Activated CD4-positive, alpha-beta T cell treated with anti-CD3 and anti-CD28 coated beads for 24 hours (primary cell): ENCODE measurements at places on chromosomes 6 and 20.

DNA sequence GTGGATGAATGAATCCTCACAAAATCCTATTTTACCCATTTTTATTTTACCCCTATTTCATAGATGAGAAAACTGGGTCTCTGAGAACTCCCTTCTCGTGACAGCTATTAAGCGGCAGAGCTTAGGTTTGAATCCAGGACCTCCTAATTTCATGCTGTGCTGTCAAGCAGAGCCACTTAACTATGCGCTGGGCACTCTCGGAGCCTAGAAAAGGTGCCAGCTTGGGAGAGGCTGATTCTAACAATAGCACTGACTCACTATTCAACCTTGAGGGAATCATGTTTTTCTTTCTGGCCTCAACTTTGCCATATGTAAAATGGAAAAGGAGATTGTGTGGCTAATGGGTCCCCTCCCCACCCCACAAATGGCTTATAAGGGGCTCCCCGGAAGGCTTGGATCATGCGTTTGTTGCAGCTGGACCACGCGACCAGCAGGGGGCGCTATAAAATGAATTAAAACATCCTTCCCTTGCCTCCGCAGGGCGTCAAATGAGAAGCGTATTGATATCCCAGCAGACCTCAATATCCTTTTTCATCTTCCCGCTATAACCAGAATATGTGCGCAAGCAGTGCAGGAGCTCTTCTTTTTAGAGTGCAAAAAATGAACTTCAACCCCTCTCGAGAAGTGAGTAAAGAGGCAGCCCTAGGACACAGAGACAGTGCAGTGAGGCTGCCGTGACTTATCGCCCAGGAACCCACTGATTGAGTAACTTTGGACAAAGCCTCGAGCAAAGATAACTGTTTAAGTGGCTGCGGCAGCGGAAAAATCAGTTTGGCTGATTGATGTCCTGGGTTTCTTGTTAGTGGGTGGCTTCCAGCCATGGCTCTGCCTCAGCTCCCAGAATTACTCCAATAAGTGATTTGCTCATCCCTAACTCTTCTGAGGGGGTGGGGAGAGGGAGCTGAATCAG lies 12.8 kb upstream of the PDYN start:
- DNase-seq = no peak

- DNase-seq = no peak
These were observed 382.5 kb downstream of the EPHA7 start for GRCh38 chr6:93036835-93037234.

- DNase-seq = no peak
These were observed 16.7 kb downstream of the UNC5CL start for GRCh38 chr6:41022294-41022693.

GRCh38 chr20:36992802-36993334 lies 41.4 kb upstream of the SAMHD1 start:
- no peak for DNase-seq

GRCh38 chr6:158416883-158417759 lies 104.9 kb downstream of the TULP4 start:
- no peak for DNase-seq

GRCh38 chr20:49381558-49382493 lies 100.6 kb downstream of the KCNB1 start:
- no peak for DNase-seq

DNA sequence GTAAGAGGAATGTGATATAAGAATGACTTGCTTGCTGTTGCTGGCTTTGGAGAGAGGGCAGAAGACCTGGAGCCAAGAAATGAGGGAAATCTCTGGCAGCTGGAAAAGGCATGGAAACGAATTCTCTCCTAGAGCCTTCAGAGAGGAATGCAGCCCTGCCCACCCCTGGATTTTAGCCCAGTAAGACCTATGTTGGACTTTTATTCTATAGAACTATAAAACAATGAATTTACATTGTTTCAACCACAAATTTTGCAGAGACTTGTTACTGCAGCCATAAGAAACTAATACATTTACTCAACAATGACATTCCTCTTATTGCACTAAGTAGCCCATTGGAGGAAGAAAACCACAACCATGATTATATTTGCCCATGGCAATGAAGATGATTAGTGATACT lies 39.5 kb upstream of the PREP start:
- DNase-seq = no peak

DNA sequence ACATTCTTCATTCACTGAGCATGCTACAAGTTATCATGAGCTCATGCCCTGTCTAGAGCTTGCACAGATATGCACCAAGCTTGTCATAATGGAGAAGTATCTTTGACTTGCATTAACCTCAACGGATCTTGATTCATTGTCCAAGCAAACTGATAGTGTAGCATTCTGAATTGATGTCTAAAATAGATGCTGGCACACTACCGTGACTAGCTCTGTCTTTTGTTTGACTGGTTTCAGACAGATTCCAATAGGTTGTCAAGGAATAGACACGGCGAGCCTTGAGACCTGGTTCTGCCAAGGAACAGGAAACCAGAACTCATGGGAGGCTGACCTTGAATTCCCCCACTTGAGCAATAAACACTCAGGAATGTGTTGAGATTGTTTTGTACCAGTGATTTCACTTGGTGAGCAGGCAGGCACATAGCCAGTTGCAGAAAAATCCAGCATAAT lies 1153.1 kb upstream of the GJE1 start:
- DNase-seq = no peak

DNA sequence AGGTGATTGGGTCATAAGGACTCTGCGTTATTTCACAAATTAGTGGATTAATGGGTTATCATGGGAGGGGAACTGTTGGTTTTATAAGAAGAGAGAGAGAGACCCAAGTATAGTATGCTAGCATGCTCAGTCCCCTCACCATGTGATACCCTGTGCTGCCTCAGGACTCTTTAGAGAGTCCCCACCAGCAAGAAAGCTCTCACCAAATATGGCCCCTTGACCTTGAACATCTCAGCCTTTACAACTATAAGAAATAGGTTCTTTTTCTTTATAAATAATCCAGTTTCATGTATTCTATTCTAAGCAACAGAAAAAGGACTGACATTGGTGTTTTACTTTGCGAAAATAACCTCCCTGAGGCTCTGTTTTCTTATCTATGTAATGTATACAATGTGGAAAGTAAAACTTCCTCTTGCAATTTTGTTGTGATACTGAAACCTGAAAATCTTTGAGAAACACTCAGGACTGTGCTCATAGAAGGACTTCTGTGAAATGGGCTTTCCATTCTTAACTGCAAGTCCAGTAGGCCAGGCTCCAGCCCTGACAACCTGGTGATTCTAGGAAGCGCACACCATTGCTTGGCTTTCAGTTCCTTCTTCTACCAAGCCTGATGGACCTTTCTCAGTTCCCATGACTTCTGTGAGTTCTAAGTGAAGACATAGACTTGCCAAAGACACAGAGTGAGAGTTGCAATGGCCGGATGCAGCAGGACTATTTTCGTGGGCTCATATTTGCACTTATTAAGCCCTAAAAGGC lies 21.9 kb downstream of the SIRPD start:
- DNase-seq = no peak

GRCh38 chr6:52576392-52577021 lies 353 bp downstream of the TRAM2 start:
- DNase-seq = peak; percentile 21

GRCh38 chr6:161200610-161201370 lies 73.1 kb downstream of the AGPAT4 start:
- DNase-seq = no peak

DNA sequence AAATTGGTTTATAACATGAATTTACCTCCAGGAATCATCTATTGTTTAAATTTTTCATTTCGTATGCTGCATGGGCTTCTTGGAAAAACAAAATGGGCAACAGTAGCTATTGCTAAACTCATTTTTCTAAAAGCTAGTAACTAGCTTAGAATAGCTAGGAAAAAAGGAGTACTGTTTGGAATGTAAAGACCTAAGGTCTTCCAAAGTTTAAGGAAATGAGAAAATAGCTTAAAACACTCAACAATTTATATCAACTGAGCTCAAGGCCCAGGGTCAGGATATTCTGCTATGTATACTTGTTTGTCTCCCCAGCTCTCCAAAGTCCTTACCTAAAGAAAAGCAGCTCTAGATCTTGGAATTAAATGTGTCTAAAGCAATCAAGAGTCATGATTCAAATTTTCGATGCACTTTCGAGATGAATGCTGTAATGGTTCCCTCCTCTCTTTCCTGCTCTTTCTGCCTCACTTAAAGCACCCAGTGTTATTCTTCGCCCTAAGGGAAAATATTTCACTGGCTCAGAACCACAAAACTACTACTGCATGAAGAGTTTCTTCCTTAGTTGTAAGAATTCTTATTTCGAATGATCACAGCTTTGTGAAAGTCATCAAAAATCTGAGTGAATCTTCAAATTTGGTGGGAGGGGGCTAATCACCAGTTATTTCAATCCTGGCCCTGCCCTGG lies 41.6 kb downstream of the LYRM4 start:
- no peak for DNase-seq

GRCh38 chr20:63698739-63699465 lies 2.5 kb downstream of the TNFRSF6B start:
- peak; percentile 42 for DNase-seq

DNA sequence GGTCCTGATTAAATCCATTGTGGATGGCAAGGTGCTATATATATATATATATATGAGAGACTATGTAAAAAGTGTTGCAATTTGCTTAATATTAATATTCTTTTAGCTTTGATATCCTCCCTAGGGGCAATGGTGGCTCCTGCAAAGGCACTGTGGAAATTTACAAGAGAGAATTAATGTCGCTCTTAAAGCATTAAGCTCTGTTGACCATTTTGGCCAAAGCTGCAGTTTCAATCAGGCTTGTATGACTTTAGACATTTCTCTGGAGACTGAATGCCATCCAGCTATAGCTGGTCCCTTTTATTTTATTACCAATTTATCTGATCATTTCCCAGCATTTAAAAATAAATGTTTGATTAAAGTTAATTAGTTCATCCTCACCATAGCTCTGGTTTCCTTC lies 155.3 kb downstream of the JARID2 start:
- DNase-seq = no peak

- no peak for DNase-seq
These were observed 121.1 kb downstream of the GPR63 start for GRCh38 chr6:96716221-96716620.

- DNase-seq = no peak
These were observed 139.6 kb upstream of the INSM1 start for GRCh38 chr20:20228351-20228750.

DNA sequence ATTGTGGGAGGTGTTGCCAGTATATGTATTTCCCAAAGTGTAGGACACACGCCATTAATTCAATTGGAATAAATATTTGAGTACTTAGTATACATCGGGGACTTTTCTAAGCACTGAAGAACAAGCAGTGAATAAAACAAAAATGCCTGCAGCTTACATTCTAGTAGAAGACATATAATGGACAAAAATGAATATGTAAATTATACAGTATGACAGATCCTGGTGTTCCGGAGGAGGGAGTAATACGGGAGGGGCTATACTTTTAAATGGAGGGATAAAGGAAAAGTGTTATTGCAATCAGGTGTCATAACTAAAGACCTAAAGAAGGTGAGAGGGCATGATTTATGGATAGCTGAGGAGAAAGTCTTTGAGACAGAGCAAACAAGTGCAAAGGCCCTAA lies 15.1 kb downstream of the UBE2V1 start:
- no peak for DNase-seq

DNA sequence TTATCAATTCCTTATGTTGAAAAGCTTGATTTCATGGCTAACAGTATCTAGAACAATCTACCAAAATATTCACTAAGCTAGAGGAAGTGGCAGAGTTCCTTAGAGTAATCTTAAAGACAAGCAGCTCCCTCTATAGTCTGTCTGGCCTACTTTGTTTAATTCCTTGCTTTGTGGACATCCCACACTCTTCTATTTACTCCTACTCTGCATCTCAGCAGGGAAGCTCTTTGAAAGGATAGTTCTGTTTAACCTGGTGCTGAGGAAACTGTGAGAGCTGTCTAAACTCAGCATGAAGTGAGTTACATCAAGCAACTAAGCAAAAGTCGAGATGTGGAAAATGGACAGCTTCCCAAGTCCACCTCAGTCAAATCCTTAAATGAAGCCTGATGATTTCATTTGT lies 4.3 kb downstream of the REV3L start:
- DNase-seq = no peak

- peak; percentile 22 for DNase-seq
These were observed 916 bp upstream of the SUN5 start for GRCh38 chr20:33005132-33005566.

- DNase-seq = no peak
These were observed 129.4 kb downstream of the CDH26 start for GRCh38 chr20:60087563-60088105.

- DNase-seq = no peak
These were observed 56.2 kb downstream of the COL12A1 start for GRCh38 chr6:75149696-75150095.
